ENCODE measurements at places on chromosomes 2 and 18.

DNA sequence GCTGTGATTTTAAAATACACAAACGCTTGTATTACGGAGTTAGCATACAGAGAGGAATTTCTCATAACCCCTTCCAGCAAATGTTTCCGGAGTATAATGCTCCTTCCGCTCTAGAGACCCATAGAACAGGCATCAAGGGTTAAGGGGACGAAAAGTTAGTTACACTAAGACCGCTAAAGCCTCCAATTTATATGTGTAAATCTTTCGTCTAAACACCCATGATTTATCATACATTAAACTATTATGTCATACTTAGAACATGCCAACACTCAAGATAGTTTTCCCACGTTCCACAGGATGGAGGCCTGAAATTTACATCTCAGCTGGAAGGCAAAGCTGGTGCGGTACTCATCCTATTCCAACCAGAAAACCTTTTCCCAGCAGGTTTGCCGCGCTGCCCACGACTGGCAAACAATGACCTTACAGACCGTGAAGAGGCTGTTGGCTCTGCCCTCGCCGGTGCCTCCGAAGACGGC lies 650 bp downstream of the ORMDL1 start:
- no peak for DNase-seq

DNA sequence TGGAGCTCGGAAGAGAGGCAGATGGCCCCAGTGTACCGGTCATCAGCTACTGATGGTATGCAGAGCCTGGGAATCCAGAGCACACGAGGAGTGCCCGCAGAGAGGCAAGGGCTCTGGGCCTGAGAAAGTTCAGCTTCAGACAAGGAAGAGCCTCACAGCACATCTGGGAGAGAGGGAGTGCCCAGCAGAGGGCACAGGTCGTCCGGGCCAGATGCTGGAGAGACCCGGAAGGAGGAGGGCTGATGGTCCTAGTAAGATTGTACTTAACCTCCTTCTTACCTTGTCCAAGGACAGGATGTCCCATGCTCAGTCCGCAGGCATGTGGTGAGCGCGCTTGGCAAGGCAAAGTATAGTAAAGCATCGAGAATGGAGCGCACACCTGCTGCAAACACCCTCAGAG lies 24.4 kb upstream of the CHMP1B start:
- DNase-seq = no peak

- DNase-seq = no peak
Measured at GRCh38 chr2:26191316-26192159, 18.6 kb downstream of the GAREM2 start.

DNA sequence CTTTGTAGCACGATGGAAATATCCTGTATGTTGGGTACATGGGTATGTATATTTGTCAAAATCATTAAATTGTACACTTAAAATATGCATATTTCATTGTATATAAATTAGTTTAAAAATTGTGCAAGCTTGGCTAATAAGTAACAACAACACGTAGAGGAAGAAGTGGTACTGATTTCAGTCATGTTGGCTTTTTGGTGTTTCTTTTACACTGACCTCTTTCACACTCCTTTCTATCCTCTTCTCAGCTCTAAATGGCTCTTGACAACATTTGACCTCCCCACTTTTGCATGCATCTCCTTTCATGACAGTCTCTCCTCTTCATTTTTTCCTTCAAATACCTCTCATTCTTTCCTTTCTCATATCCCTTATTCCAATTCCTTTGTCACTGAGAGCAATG lies 801.4 kb upstream of the ZEB2 start:
- DNase-seq = no peak

DNA sequence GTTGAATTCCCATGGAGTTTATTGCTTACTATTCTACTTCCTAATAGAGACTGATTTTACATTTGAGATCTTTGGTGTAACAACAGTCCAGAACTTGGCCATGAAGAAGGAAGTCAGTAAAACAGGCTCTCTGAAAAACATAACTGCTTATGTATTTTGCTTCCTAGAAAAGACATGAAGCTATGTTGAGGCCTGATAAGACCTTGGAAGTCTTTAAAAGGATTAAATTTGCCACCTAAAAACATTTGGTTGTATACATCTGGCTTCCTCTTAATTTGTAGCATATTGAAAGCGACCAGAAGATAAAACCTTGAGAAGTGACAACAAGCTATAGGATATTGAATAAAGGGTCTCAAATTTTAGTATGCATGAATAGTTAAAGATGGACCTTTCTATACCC lies 36.4 kb downstream of the PTRHD1 start:
- no peak for DNase-seq

GRCh38 chr18:3748086-3748485 lies 298.1 kb downstream of the TGIF1 start:
- no peak for DNase-seq
